ENCODE measurements at places on chromosomes 5 and 9.

- no peak for DNase-seq
Observed at GRCh38 chr5:51395666-51396356, 12.6 kb downstream of the ISL1 start.

DNA sequence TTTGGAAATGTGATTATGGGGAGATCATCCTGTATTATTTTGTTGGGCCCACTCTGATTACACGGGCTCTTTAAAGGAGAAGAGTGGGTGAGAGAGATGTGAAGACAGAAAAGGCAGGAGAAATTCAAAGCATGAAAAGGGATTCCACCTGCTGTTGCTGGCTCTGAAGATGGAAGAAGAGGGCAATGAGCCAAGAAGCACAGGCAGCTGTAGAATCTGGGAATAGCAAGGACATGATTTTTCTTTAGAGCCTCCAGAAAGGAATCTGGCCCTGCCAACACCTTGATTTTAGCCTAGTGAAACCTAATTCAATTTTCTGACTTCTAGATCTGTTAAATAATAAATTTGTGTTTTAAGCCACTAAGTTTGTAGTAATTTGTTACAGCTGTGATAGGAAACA is 11.3 kb downstream of the C9 start:
- no peak for DNase-seq

DNA sequence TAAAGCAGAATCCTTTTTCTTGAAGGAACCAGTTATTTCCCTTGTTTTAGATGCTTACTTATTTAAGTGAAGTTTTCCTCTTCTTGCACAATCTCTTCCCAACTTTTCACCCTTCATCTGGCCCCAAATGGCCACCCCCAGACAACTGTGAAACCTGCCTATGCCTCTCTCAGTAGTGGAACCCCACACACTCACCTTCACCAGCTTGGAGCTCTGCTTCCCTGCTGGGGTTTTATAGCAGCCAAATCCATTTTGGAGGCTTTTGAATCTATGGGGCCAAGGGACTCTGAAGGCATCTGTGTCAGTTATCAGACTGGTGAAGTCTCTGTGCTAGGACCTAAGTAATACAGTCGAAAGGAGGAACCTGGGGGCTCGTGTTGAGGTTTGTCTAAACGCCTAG is 22.9 kb upstream of the SPINK1 start:
- no peak for DNase-seq

DNA sequence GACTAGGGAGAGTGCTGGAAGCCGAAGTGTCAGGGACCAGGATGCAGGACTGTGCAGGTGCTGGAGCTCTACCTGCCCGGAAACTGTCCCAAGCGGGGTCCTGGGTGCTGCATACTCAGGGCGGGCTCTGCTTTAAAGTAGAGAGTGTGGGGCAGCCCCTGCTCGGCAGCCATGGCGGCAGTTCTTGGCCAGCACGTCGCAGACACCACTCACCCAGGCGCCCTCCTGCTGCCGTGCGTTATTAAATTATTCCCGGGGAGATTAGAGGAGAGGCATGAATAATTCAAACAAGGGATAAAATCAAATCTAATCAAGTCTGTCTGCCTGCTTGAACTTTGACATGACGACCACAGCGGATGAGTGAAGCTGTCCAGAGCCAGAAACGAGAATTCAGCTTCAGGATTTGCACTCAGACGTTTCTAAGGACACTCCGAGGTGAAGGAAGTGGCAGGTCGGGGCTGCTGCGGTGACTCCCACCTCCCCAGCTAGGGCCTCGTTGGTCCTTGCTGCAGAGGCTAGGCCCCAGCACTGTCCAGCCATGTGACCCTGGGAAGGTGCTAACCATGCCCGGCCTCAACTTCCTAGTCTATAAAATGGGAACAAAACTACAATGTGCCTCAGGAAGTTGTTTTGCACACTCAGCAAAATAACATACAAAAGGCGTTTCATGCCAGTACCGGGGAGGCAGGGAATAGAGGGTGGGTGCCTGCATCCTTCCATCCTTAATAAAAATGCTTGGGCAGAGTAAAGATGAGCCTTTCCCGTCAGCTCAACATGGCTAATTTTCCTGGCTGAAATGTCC is 91.3 kb upstream of the ADAMTS2 start:
- no peak for DNase-seq

DNA sequence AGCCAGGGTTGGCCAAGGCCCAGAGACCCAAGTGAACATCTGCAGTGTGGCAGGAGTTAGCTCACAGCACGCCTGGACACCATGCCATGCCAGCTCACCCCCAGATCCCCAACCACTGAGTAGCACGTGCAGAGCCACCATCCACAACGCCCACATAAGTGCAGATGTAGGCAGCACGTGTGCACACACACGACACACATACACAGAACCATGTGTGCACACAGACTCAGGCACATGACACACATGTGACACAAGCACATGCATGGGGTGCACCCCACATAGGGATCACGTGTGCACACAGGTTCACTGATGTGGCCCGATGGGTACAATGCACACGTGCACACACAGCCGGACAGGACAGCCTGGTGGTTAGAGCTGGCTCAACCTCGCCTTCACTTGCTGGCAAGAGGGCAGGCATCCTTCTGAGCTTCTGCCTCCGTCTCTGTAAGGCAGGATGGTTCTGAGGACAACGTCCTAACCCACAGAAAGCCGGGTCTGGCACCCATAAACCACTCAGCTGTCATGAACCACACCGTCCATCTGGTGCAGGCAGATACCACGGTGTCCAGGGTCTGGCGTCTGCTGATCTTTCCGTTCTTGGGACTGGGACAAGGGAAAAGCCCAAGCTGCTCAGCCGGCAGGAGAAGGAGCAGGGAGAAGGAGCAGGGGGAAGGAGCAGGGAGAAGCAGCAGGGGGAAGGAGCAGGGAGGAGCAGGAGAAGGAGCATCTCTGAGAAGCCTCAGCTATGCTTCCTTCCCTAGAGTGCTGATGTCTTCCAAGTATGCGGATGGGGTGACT is 12.0 kb downstream of the LRRC26 start:
- no peak for DNase-seq

DNA sequence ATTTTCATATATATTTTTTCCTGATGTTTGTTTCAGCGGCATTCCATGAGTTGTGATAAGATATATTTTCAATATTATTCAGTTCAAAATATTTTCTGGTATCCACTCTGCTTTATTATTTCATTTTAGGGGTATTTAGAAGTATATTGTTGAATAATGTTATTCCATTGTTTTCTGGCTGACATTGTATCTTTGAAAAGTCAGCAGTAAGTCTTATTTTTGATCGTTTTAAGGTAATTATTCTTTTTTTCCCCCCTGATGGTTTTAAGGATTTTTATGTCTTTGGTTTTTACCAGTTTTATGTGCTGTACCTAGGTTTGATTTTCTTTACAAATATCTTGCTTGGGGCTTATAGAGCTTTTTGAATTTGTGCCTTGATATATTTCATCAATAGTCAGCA is 6.6 kb upstream of the GLRA1 start:
- no peak for DNase-seq

- no peak for DNase-seq
Observed at GRCh38 chr5:88507261-88507660, 238.6 kb upstream of the TMEM161B start.

- DNase-seq, result no peak
Observed at GRCh38 chr5:14298126-14298847, 155.1 kb downstream of the TRIO start.

GRCh38 chr9:135596211-135596610 is 34.7 kb downstream of the PAEP start:
- no peak for DNase-seq

- DNase-seq, result no peak
Observed at GRCh38 chr5:72402959-72403628, 82.9 kb downstream of the PTCD2 start.

DNA sequence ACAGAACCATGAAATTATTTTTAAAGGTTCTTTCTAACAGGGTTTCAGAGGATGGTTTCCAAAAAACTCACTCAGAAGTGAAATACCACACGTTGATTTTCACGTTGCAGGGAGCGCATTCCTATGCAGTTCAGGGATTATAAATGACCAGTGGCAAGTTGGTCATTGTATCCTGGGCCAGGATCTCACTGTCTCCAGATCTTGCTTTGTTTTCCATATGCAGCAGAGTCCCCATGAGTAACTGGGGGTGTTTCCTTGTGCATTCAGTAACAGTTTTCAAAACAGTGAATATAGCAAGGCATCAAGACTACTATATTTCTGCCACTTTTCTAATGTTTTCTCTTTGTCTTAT is 1064.9 kb upstream of the DMAC1 start:
- no peak for DNase-seq

GRCh38 chr5:98108497-98108896 is 665.0 kb upstream of the RGMB start:
- no peak for DNase-seq

- DNase-seq, result peak; percentile 78
Observed at GRCh38 chr9:20479419-20480155, 142.7 kb downstream of the MLLT3 start.

Measured in GM12865 (cell line).